ENCODE measurements at places on chromosomes 12 and 14.

DNA sequence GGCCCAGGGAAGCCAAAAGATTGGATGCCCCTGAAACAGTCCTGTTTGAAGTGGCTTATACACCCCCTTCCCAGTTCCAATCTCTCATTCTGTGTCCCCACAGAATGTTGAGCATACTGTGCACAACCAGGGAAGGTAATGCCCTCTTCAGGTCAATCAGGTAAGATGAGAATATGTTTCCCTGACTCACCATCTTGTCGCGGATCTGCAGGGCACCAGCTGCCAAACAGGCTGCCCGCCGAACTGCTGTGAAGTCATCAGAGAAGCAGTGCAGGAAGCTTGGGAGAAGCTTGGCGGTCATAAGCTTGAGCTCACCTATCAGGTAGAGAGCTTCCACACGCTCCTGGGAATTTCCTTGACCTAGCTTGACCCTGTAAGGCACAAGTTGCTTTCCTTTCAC, 9.6 kb downstream of the RIOX1 start:
- DNase-seq = no peak

GRCh38 chr12:4164188-4164558, 109.4 kb upstream of the CCND2 start:
- no peak for DNase-seq

DNA sequence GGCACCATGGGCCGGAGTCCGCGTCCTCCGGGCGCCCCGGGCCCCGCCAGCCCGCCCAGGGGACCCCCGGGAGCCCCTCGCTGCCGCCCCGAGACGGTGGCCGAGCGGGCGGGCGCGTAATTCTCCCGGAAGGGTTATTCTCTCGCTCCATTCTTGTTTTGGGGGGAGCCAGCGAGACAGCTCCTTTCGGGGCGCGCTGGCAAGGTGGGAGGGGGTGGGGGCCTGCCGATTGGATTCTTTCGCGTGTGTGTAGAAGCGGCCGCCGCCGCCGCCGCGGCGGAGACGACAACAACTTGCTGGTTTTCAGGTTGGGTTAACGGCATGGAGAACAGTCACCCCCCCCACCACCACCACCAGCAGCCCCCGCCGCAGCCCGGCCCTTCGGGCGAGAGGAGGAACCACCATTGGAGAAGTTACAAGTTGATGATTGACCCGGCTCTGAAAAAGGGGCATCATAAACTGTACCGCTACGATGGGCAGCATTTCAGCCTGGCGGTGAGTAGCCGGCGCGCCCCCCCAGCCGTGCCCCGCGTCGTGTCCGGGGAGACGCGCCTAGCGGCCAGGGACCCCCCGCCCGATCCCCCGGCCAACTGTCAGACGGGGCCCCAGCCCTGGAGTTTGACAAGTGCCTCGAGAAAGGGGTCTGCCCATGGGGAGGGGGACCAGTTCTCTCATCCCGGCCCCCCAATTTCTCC, 755 bp downstream of the SETD1B start:
- no peak for DNase-seq

GRCh38 chr12:27998658-27999057, 26.1 kb upstream of the PTHLH start:
- DNase-seq = no peak

- DNase-seq = no peak
Measured at GRCh38 chr14:74083161-74083560, 1.1 kb downstream of the ALDH6A1 start.

DNA sequence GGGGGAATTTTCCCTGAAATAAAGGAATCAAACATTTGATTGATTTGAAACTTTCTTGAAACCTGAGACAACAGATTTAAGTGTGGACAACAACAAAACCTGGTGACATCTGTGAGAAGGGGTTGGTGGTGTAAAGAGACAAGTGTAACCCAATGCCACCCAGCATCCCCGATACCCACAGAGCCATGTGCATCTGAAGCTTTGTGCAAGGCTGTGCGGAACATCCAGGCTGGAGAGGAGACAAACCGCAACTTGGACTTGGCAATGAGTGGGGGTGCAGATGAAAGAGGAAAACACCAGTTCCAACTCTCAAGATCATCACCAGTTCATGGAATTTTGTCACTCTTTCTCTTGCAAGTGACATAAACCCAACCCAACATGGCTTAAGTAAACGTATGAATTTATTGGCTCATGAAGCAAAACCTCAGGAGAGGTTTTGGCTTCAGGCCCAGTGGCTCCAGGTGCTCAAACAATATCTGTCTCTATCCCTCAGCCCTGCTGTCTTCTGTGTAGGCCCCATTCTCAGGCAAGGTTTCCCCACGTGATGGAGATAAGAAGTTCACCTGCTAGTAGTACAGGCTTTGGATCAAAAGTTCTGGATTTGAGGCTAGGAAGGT, 55.2 kb upstream of the NTF3 start:
- DNase-seq = no peak

- no peak for DNase-seq
Measured at GRCh38 chr12:118397708-118398440, 21.5 kb downstream of the SUDS3 start.

- DNase-seq = no peak
Measured at GRCh38 chr12:123546281-123546680, 12.8 kb upstream of the RILPL1 start.

- DNase-seq = no peak
Measured at GRCh38 chr14:37901978-37902377, 305.7 kb upstream of the SSTR1 start.

GRCh38 chr12:16756833-16757555, 151.0 kb upstream of the LMO3 start:
- no peak for DNase-seq

Data from HL-60 (cell line).